Hematopoietic multipotent progenitor cell treated with erythropoietin and hydrocortisone succinate and interleukin-3 and kit ligand, for 8 days (in vitro differentiated cells): ENCODE measurements at places on chromosomes 1 and 21.

- no peak for DNase-seq
These were observed 337.5 kb downstream of the LRRIQ3 start for GRCh38 chr1:73860421-73860950.

DNA sequence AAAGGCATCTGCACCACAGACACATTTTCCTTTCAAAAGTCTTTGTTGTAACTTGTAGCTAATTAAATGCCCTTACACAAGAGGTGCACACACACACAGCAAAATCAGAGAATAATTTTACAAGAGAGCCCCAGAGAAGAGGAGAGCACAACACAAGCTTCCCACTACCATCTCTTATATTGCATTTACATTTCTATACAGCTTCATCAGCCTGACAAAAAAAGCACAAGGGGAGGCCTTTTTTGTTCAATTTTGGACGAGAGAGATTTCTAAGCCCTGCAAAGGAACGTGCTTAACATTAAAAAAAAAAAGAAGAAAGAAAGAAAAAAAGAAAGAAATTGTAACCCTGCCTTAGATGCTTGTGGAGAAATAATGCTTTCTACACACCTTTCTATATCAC is 17.1 kb upstream of the ESRRG start:
- DNase-seq, result no peak

- no peak for DNase-seq
These were observed 34.0 kb downstream of the MACF1 start for GRCh38 chr1:39238476-39238875.

- DNase-seq, result peak; percentile 49
These were observed 34.9 kb downstream of the CENPF start for GRCh38 chr1:214637722-214638458.

DNA sequence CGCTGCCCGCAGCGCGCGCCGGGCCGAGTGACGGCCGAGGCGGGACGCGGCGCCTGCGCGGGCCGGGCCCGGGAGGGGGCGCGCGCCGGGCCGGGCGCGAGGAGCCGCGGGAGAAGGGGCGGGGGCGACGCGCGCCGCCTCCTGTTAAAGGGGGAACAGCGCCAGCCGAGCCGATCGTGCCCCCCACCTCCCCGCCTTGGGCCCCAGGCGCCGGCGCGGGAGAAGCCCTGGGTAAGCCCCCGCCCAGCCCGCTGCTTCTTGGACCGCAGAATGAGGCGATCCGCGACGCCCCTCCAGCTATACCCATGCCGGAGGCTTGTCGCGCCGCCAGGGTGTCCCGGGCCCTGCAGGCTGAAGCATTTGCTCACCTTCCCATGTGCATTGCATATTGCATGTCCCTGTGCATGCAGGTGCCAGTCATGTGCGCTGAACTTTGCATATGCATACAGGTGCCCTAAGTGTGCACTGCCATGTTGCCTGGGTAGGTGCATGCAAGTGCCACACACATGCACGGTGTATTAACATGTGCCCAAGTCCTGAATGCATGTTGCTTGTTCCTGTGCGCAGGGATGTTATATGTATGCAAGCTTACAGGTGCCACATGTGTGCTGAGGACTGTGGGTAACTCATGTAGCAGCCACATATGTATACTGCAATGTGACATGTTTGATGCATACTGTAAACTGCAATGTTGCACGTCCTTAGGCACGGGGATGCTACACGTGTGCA is at the start of gene ADGRB2:
Gene ADGRB2, minus strand, starts transcription at position 29 of the 729 bp plus-strand sequence. CDS start 7,119 bp downstream, outside the sequence.
- peak; percentile 19 for DNase-seq
